ENCODE measurements at places on chromosomes 12 and 14.
A peak's percentile ranks its signal among the peaks of the same experiment; 100 is the strongest.

GRCh38 chr14:25094171-25094907, 44.4 kb upstream of the STXBP6 start:
- no peak for DNase-seq

GRCh38 chr12:29547864-29548263, 50.4 kb upstream of the OVCH1 start:
- DNase-seq, result no peak

DNA sequence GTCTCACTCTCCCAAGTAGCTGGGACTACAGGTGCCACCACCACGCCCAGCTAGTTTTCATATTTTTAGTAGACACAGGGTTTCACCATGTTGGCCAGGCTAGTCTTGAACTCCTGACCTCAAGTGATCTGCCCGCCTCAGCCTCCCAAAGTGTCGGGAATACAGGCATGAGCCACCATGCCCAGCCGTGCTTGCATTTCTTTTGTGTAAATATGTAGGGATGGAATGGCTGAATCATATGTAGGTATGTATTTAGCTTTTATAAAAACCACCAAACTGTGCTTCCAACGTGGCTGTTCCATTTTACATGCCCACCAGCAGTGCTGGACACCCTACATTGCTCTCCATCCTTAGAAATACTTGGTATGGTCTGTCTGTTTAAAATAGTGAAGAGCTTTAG, 32.8 kb upstream of the CLMN start:
- no peak for DNase-seq

GRCh38 chr12:104792570-104792969, 165.5 kb downstream of the SLC41A2 start:
- no peak for DNase-seq

GRCh38 chr14:83053022-83053710, 1519.5 kb upstream of the SEL1L start:
- no peak for DNase-seq

DNA sequence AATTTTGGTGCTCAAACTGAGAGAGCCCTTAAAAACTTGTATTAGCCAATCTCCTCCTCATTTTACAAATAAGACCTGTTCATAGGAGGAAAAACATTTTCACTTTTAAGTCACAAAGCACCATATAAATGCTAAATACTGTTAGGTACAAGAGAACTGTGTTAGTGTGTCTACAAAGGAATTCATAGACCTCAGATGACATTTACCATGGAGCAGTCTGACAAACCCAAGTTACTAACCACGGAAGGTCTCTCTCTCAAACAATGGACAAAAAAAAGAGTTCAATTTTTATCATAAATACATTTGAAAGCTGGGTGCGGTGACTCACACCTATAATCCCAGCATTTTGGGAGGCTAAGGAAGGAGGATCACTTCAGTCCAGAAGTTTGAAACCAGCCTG, 10.0 kb downstream of the SBNO1 start:
- DNase-seq, result no peak

DNA sequence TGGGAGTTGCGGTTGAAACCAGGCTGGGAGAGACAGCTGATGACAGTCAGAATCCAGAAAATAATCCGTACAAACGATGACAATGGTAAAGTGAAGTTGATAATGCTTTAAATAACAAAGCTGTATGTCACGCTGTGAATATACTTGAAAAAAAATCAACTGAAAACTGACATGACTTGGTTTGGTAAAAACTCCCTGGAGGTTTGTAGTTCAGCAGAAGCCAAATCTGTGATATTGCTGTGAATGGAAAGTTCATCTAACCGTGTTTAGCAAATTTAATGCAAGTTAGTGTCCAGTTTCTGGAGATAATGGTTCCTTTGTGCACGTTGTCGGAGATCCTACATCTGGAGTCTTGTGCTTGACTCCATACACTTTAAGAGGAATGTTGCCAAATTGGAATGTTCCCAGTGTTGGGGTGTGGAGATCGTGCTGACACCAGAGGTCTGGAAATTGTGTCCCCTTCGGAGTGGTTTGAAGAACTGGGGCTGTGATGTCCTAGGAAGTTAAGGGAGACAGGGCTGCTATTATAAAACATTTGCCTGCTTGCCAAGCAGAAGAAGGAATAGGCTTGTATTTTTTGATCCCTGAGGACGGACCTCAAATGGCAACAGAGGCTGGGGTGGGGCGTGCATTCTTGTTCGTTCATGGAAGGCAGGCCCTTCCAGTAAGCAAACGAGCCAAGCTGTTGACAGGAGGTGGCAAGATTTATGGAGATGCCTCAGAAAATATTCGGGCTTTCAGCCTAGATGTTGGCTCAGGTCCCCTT, 30.6 kb downstream of the PPFIBP1 start:
- no peak for DNase-seq

- DNase-seq, result peak; percentile 5
Measured at GRCh38 chr12:123106640-123107359, 44.1 kb downstream of the PITPNM2 start.

DNA sequence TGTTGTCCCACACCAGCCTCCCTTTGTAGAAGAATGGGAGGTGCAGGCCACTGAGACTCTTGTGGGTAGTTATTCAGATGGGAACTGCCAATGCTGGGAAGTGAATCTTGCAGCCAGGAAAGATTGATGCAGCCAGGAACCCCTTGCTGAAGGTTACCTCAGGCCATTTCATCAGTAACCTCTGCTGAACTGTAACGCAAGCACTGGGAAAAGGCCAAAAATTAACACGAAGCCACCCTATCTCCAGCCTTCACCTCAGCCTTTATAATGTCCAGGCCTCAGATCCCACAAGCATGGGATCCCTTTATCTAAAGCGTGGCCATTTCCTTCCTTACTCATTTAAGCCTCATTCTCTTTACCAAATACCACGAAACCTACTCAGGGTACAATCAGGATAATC, 211.1 kb downstream of the SPTSSA start:
- DNase-seq, result no peak

DNA sequence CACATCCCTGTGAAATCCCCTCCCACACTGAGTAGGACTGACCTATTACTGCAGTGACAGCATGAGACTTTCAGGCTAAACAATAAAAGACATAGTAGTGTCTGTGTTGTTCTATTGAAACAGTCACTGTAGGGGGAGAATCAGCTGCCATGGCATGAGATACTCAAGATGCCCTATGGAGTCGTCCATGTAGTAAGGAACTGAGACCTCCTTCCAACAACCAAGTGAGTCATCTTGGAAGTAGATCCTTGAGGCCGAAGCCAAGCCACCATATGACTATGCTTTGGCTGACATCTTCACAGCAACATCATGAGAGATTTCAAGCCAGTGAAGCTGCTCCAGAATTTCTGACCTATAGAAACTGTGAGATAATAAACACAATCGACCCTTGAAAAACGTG, 12.1 kb upstream of the LRP6 start:
- no peak for DNase-seq

- DNase-seq, result no peak
Measured at GRCh38 chr14:61649283-61649682, 46.0 kb upstream of the HIF1A start.

- no peak for DNase-seq
Measured at GRCh38 chr14:39384177-39384576, 48.1 kb downstream of the FBXO33 start.

- no peak for DNase-seq
Measured at GRCh38 chr12:91215940-91216454, 33.4 kb upstream of the DCN start.

GRCh38 chr12:120943482-120943881, 34.9 kb upstream of the HNF1A start:
- DNase-seq, result no peak

DNA sequence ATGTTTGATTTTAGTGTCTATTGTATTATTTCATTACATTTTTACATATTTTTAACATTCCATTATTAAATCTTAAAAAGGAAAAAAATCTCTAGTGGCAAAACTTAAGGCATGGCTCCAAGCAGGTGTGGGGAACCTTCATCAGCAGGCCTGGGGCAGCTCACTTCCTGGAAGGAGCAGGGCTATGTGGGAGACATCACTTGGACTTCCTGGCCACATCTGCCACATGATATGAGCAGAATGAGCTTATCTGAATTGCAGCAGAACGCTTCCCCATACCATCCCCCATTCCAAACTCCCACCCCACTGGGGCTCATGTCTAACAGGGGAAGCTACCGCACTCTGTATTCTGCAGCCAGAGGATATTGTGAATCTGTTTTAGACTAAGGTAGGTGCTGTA, 35.0 kb upstream of the KCNA1 start:
- no peak for DNase-seq

- no peak for DNase-seq
Measured at GRCh38 chr12:81416571-81416970, 338.7 kb downstream of the ACSS3 start.

DNA sequence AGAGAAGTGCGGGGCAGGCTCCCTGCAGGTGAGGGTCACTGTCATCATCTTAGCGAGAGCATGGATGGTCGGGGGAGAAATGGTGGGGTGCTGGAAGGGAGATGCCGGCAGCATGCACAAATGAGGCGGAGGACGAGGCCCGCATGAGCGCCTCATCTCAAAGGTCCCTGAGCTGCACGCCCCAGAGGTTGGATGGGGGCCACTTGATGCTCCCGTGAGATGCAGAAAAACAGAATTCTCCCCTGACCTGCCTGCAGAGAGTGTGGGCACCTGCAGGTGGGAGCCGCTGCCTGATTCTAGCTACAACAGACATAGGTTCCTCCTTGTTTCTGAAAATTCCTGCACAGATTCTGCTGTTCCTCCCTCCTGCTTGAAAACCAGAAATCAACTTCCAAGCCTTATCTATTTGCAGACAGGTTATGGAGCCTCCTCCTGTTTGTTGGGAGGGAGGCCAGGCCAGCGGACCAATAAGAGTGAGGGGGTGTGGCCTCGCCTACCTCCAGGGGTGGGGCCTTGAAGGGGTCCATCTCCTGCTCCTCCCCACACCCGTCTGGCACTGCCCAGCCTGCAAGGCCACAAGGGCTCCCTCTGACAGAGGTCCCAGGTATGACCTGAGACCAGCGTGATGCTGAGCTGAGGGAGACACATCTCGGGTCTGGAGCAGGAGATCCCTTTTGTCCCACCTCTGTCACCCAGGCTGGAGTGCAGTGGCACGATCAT, 67.2 kb downstream of the KDM2B start:
- no peak for DNase-seq

- DNase-seq, result no peak
Measured at GRCh38 chr12:81468206-81468605, 290.9 kb downstream of the PPFIA2 start.

- no peak for DNase-seq
Measured at GRCh38 chr12:130339951-130340350, 2.3 kb downstream of the PIWIL1 start.

GRCh38 chr12:115451780-115452736, 768.1 kb upstream of the TBX3 start:
- DNase-seq, result no peak

DNA sequence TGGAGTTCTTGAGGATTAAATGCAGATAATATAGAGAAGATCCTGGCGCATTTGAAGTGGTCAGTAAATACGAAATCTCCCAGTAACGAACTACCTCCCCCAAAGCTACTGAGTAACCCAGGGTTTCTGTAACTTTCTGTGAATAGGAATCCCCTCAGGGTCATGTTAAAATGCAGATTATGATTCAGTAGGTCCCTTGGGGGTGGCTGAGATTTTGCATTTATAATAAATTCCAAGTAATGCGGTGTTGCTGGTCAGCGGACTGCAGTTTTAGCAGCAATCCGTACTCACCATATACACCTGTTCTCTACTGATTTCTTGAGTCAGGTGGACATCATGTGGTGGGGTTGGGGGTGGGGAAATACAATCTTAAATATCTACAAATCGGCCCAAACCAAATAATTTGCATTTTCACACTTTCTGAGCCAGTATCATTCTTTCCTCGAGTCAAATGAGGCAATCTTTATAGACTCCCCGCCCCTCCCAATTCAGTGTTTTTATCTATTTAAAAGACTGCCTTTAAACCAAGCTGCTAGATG, 868 bp downstream of the SPATA7 start:
- no peak for DNase-seq

- no peak for DNase-seq
Measured at GRCh38 chr12:77591959-77592743, 238.5 kb upstream of the NAV3 start.

DNA sequence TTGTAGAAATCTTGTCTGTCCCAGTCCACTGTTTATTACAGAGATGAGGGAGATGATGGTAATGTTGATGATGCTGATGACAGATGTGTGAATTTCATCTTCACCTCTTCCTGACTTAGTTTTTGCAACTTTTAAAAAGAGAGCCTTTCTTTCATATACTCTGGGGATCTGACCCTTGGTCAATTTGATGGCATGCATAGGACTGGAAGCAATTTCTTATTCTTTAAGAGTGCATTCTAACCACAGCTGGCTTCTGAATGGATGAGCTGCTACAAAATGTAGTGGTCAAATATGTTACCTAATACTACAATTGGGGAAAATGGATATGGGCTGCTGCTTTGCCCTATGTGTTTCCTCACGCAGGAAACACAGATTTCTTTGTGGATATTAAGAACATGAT, 80.8 kb downstream of the MYRFL start:
- no peak for DNase-seq

DNA sequence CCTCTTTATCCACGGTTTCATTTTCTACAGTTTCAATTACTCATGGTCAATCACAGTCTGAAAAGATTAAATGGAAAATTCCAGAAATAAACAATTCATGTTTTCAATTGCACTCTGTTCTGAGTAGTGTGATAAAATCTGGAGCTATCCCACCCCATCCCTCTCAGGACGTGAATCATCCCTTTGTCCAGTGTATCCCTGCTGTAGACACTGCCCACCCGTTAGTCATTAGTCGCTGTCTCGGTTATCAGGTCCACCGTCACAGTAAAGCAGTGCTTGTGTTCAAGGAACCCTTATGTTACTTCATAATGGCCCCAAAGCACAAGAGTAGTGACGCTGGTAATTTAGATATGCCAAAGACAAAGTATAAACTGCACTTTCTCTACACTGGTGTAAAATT, 141.0 kb upstream of the LMNTD1 start:
- no peak for DNase-seq

- DNase-seq, result no peak
Measured at GRCh38 chr12:113880988-113881962, 84.8 kb downstream of the RBM19 start.

DNA sequence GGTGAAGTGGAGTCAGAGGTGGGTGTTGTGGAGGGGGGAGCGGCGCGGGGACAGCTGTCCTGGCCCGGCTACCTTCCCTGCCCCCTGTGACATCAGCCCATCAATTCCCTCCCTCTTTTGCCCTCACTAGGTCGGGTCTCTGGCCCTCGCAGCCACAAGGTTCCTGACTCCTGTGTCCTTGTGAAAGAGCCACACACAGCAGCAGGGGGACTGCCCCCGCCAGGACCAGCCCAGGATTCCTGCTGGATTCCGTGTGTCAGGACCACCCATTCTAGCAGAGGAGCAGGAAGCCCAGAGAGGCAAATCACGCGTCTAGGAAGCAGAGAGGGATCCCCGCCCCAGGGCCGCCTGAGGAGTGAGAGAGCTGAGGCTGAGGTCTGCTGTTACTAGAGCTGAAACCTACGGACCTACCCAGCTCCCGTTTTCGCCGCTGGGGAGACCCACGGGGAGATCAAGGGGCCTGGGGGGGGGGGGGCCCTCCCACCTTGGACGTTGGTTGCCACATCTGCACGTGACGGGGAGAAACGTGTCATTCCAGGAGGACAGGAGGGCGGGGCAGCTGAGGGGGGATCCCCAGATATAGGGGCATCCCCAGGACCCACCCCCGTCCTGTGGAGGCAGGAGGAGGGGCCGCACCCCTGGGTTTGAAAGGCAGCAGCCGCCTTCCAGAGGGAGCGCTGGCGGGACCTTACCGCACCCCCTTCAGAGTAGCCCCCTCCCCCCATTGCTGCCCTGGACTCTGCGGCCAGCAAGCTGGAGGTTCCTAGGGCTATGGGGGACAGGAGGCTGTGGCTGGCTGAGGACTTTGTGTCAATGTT, 12.5 kb upstream of the INF2 start:
- DNase-seq, result no peak

- no peak for DNase-seq
Measured at GRCh38 chr12:11652351-11653040, 3.0 kb downstream of the ETV6 start.

GRCh38 chr14:51630987-51631386, 20.7 kb upstream of the FRMD6 start:
- DNase-seq, result no peak
